PC-3 (cell line): ENCODE measurements at places on chromosomes 7 and 10. TPM values are rescaled to one million over a fixed set of nuclear protein-coding genes. Genes with fewer than 3 reads are reported as not detected.
A peak's percentile ranks its signal among the peaks of the same experiment; 100 is the strongest.

The VIPR2 gene
- total RNA-seq: not detected in 2 replicates

The GPR37 gene
- 10.5 and 14.3 TPM in 2 replicates for total RNA-seq

The CCM2 gene
- 56.6 and 61.5 TPM in 2 replicates for total RNA-seq

GRCh38 chr7:91243591-91244301, 20.5 kb upstream of the FZD1 start:
- no peak for DNase-seq

- DNase-seq: peak; percentile 89
These were observed 53.1 kb downstream of the CUX1 start for GRCh38 chr7:101870361-101871062.

GRCh38 chr10:100567249-100567648, 31.5 kb downstream of the HIF1AN start:
- no peak for DNase-seq

The SMO gene
- 15.5 and 15.7 TPM in 2 replicates for total RNA-seq

The MINPP1 gene
- 13.6 and 14.3 TPM in 2 replicates for total RNA-seq

The TET1 gene
- 2.3 and 3.0 TPM in 2 replicates for total RNA-seq

The HABP2 gene
- not detected in 2 replicates for total RNA-seq

GRCh38 chr7:34445653-34446052, 212.4 kb upstream of the NPSR1 start:
- DNase-seq: no peak

- no peak for DNase-seq
These were observed 316.5 kb upstream of the IMMP2L start for GRCh38 chr7:111878785-111879184.

GRCh38 chr7:113000316-113001020, 86.2 kb downstream of the GPR85 start:
- no peak for DNase-seq

DNA sequence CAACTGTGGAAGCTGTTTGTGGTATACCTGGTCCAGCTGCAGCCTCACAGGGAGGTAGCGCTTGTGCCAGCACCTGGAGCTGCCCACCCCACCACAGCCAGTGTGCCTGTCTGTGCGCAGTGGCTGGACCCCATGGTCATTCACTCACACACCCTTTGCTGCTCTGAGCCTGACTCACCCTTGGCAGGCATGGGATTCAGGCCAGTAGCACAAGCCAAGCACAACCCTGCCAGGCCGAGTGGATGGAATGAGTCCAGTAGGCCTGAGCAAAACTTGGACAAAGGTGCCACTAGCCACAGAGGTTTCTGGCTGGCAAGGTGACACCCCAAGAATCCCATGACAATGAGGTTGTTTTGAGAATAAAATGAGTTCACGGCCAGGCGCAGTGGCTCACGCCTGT, 19.0 kb downstream of the RBM48 start:
- DNase-seq: no peak

- no peak for DNase-seq
These were observed 88.4 kb downstream of the POLR1F start for GRCh38 chr7:19620470-19620869.

DNA sequence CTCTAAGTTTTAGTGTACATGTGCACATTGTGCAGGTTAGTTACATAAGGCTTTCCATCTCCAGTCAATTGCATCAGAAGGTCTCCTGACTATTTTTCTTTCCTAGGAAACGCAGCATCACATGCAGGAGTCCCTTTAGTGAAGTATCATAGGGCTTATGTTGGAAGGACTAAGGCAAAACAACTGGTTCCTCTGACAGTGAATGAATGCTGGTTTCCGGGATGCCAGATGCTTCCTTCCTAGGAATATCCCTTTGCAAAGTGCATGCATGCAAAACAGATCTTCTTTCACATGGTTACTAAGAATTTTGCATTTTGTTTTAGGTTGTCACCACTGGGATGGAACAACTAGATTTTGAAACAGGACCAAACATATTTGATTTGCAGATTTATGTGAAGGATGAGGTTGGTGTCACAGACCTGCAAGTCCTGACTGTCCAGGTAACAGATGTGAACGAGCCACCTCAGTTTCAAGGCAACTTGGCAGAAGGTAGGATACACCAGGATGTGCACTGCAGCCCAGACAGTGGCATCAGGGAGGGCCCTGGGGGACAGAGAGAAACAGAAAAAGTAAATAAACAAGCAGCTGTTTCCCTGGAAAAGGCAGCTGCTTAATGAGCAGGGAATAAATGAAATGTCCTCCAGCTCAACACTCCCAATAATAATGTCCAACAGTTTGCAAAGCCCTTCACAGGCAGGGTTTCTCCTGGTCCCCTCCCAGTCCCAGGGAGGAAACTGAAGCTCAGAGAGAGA, 17.8 kb downstream of the CDHR3 start:
- no peak for DNase-seq

- peak; percentile 68 for DNase-seq
These were observed 204.6 kb downstream of the ARHGAP21 start for GRCh38 chr10:24518981-24519597.

DNA sequence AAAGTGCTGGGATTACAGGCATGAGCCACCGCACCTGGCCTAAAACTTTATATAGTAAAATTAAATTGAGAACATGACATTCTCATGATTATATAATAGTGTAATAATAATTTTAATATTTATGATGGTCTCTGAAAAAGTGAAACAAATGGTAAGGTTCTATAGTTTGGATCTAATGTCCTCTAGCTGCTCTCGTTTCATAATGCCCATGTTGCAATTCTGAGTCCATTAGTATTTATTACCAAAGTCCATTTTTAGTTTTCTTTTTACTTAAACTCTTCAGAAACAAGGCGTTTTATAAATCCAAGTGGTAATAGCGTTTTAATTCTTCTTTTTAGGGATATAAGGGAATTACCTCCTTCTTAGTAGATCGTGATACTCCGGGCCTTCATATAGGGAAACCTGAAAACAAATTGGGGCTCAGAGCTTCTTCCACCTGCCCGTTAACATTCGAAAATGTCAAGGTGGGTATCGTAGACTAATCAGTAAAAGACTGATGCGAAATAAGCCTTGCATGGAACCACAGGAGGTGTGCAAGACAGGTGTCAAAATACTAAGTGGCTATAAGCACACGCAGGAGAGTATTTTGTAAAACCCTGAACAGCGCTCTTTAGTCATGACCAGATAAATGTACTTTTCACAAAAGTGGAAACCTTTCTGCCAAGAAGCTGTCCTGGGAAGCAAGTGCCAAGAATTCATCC, 34.1 kb downstream of the ACADSB start:
- no peak for DNase-seq

- no peak for DNase-seq
These were observed 290.1 kb downstream of the TCERG1L start for GRCh38 chr10:131021246-131021895.

GRCh38 chr7:84524714-84525694, 330.4 kb upstream of the SEMA3A start:
- DNase-seq: peak; percentile 46

DNA sequence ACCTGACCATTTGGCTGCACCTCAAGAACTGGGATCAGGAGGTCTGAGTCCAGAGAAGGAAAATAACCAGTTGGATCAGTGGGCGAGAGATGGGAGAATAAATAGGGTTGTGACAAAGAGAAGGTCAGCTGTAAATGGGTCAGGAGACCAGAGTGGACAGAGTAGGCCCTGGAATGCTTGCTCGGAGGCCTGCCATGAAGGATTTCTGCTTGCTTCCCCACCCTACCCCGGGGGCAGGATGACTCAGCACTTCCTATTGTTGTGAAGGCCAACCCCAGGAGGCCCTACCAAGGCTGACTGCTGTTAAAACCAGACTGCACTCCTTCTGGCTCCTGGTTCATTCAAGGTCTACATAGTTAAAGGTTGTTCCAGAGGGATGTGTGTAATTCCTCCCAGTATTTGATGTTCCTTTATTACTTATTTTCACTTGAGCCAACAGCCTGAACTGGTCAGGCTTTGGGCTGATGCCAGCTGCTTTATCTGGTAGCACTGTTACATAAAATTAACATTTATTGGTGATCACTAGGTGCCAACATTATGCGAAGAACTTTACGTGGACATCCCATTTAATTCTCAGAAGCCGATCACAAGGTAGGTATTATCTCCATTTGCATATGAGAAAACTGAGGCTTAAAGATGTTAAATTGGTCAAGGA, 27.3 kb upstream of the IFRD1 start:
- DNase-seq: peak; percentile 98

GRCh38 chr7:158369290-158369689, 218.3 kb downstream of the PTPRN2 start:
- DNase-seq: no peak

GRCh38 chr7:49635800-49636199, 137.6 kb upstream of the VWC2 start:
- peak; percentile 11 for DNase-seq

The SPAM1 gene
- total RNA-seq: not detected in 2 replicates

The STEAP1 gene
- 15.7 and 21.2 TPM in 2 replicates for total RNA-seq

The ATG9B gene
- total RNA-seq: 1.2 and 1.3 TPM in 2 replicates

GRCh38 chr10:47051741-47052238, 140.6 kb downstream of the PTPN20 start:
- DNase-seq: no peak

DNA sequence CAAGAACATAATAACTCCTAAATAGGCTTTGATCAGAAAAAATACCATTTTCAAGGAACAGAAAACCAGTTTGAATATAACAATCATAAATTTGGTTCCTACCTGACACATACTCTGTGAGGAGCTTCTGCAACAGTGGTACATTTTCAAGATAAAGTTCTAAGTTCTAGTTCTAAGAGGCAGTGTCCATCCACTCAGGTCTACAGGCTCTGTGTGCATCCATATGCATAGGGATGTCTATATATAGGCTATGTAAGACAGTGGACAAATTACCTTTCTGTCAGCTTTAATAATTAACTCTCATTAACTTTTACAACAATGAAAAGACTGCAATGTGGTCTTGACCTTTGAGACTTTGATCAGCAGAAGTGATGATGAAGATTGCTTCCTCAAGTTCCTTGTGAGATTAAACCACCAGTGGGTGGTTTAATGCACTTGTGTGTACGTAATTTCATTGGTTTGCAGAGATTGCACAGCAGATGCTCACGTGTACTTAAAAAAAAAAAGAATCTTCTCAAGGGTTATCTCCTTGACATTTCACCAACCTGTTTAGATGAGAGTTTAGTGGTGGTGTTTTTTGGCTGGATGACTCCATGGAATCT, at the start of gene SLC26A3:
SLC26A3 (minus strand) TSS at position 215 of the 602 bp plus-strand sequence. CDS start 8,714 bp downstream, outside the sequence.
- DNase-seq: no peak

DNA sequence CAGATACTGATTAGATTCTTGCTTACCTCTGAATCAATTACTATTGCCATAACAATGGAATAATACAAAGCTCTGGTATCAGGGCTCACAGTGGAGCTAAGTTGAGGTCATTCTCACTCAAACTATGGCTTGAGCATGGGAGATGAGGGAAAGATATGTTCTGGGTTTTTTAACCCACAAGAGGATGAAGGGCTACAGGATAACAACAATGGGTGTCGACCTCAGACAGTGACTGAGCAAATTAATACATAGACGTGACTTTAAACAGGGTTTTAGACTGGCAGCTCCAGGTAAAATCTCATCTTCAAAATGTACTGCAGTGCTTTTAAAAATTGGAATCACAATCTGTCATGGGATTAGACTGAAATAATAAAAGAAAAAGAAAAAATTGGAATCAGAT, 7.5 kb upstream of the HIBADH start:
- no peak for DNase-seq

GRCh38 chr7:49344556-49344955, 420.2 kb downstream of the CDC14C start:
- DNase-seq: no peak

GRCh38 chr7:88759230-88760135, at the start of gene ZNF804B:
ZNF804B (plus strand) TSS chr7:88759700; CDS start chr7:88759977, 277 bp downstream.
- DNase-seq: no peak

GRCh38 chr7:44307301-44307900, 18.0 kb downstream of the CAMK2B start:
- DNase-seq: peak; percentile 71

DNA sequence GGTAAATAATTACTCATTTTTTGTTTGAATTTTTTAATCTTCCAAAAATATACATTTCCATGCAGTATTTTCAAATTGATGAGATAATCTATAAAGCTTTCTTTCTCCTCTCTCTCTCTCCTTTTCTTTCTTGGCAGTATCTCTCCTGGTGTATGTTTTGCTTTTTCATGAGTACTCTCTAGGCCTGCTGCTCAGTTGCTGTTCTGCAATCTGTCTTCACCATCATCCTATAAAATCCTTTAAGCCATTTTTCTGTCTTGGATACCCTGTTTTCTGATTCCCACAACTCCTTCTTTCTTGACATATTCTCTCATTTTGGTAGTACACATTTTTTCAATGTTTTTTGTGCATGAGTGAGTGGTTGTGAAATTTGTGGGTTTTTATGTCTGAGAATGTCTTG, 1558.1 kb upstream of the LRRTM3 start:
- no peak for DNase-seq
